ENCODE measurements at places on chromosomes 12 and 14. TPM values are rescaled to one million over a fixed set of nuclear protein-coding genes. Genes with fewer than 3 reads are reported as not detected.

The GLIPR1L2 gene
- 0.19 TPM for total RNA-seq

DNA sequence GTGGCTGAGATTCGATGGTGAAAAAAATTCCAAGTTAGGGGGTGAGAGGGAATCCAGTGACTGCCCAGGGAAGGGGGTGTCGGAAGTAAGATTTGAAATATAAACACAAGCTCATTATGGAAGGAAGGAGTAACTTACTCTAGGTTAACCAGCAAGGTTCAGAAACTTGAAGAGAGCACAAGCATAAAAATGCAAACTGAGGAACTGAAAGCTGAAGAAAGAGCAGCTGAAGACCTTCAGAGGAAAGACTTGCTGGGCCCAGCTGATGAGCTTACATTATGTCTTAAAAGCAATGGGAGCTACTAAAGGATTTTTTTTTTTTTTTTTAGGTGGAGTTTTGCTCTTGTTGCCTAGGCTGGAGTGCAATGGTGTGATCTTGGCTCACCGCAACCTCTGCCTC lies 189.7 kb upstream of the GRIN2B start:
- DNase-seq = no peak

DNA sequence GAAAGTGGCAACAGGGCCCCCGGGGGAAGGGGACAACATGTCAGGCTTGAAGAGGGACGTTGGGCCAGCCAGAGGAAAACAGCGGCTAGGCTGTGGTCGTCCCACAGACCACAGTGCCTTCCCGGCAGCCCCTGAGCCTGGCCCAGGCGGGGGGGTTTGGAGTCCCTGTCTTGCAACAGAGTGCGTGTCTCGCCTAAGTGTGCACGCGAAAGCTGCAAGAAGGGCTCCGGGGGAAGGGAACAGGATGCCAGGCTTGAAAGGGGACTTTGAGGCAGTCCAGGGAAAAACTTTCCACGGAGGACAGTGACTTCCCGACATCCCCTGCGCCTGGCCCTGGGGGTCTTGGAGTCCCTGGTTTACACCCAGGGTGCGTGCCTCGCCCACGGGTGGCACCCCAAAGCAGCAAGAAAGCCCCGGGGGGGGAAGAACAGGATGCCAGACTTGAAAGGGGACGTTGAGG lies 157.5 kb upstream of the ALG10B start:
- DNase-seq = no peak

- DNase-seq = no peak
Measured at GRCh38 chr12:69515394-69515930, 45.3 kb downstream of the FRS2 start.
